Naive B cell (primary cell): ENCODE measurements at places on chromosomes 12 and 14.

GRCh38 chr12:113155646-113156045 lies 6.1 kb downstream of the CFAP73 start:
- DNase-seq: no peak

DNA sequence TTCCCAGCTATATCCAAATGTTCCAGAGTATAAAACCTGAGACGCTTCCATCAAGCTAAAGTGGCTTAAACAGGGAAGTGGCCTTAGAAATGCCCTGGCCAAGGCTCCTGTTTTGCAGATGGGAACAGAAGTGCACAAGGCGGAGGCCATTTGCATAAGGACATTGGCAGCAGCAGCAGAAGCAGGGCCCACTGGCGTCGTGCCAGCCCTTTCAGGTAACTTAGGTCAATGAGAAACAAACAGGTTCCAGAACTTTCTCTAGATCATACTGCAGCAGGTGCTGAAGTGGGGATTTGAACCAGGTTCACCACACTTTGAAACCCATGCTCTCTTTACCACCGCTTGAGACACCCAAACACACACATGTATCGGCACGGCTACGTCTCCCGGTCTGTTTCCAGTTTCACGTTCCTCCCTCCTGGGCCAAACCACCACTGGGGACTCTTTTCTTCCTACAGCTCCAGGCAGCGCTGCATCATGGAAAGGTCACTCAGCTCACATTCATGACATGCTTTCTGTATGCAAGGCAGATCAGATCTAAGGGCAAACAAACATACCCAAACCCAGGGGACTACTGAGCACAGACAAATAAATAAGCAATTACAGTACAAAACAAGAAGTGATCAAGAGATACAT lies 46.0 kb upstream of the PLEKHG6 start:
- DNase-seq: no peak

GRCh38 chr12:68118096-68118755 lies 41.3 kb downstream of the IFNG start:
- DNase-seq: no peak

DNA sequence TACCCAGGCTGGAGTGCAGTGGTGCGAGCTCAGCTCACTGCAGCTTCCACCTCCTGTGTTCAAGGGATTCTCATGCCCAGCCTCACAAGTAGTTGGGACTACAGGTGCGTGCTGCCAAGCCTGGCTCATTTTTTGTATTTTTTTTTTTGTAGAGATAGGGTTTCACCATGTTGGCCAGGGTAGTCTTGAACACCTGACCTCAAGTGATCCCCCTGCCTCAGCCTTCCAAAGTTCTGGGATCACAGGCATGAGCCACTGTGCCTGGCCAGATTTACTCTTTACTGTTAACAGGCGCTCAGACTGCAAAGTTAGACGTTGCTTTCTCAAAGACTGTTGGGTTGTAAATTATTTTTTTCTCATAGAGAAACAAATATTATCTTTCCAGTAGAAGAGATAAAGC lies 46.1 kb upstream of the LRRK2 start:
- DNase-seq: no peak

GRCh38 chr12:94587266-94588241 lies 62.8 kb downstream of the TMCC3 start:
- no peak for DNase-seq

DNA sequence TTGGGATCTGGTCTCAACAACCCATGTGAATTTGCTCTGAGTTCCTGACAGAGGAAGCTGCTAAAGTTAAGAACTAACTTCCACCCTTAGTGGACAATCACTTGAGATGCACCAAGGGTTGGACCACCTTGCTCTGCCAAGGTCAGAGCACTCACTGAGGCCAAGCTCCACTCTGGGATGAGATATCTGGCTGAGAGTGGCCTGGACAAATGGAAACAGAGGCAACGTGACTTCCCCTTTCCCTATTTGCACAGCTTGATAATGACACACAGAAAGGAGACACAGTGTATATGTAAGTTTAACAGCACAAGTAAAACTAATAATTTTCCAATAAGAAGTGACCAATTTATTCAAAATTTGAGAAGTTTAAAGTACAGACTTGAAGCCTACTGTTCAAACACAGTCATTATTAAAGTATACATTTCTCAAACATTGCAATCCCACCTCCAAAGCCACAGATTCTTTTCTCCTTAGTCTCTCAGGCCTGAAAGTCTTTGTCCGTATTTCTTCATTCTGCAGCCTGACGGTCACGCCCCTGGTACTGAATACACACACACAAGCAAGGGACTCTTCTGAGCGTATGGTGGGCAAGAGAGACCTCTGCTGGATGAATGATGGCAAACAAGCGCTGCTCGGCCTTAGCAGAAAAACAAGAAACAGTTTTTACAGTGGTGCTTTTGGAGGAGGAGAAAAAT lies 28.6 kb downstream of the TMEM30B start:
- DNase-seq: peak; percentile 42

GRCh38 chr14:50521912-50522341 lies 10.4 kb downstream of the MAP4K5 start:
- DNase-seq: no peak

- no peak for DNase-seq
Observed at GRCh38 chr14:75702616-75703261, 41.7 kb downstream of the TTLL5 start.

DNA sequence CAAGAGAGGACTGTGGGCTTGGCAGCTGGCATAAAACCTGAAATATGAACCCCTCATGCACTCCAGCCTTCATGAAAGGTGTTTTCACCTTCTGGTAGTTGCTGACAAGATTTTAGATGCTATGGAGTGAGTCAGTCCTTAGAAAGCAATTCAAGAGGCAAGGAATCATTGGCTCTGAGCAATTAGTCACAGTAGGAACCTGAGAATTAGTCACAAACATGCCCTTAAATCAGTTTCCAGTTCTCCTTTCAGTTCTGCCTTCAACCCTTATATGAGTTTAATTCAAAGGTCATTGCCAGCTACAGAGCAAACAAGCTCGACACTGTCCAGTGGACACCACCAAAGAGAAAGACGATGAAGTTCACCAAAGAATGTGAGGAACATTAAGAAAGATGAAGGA lies 472.3 kb downstream of the GLT1D1 start:
- no peak for DNase-seq

DNA sequence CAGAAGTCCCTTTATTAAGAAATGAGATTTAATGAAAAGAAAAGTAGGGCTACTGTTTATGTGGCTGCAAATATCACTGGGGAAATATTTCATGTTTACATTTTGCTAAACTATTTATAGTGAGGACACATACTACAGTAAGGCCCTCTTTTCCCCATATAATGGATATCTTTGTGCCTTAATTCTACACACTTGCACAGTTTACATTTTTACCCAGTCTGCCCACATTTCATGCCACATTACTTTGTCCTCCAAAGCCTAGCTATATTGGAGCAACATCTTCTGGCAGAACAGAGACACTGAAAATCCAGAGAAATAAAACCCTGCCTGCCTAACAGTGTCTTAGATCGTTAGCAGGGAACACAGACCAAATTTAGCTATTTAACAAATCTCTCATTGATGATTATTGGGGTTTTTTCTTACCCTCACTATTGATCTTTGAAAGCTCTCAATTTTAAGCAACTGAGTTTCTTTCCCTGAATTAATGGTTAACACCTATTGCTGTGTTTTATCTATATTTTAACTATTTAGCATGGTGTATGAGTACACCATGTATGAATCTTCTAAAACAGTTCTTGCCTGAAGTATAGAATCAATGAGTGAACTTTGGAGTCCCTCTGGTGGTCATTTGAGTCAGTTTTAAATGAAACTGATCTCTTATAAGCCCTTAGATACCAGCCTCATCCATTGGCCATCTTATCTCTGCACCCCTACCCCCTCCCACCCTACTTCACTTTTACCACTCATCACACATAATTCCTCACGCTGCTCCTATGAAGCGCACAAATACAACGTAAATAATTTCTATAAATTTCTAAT lies 170.2 kb downstream of the BCAT1 start:
- no peak for DNase-seq

- DNase-seq: no peak
Observed at GRCh38 chr14:44732144-44732543, 225.1 kb upstream of the FSCB start.

GRCh38 chr14:54343272-54344121 lies 53.3 kb upstream of the CDKN3 start:
- no peak for DNase-seq

GRCh38 chr12:8709124-8709830 lies 11.5 kb downstream of the RIMKLB start:
- peak; percentile 27 for DNase-seq

DNA sequence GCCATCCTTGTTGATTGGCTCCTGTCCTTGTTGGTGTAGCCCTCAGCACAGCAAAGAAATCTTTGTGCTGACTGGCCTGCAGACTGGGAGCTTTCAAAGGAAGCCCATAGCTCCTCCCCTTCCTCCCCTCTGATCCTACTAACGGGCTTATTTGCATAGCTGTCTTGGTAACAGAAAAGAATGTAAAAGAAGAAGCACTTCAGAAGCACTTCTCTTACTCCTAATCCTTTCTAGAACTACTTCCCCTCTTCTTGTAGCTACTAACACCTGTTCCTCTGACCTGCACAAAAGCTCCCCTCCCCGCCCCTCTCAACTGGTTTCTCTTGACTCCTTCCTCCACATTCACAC lies 14.3 kb upstream of the RIC8B start:
- peak; percentile 55 for DNase-seq
